ENCODE measurements at places on chromosomes 16 and 17.
A peak's percentile ranks its signal among the peaks of the same experiment; 100 is the strongest.

- DNase-seq, result no peak
Observed at GRCh38 chr16:70429888-70430666, 8.8 kb downstream of the ST3GAL2 start.

DNA sequence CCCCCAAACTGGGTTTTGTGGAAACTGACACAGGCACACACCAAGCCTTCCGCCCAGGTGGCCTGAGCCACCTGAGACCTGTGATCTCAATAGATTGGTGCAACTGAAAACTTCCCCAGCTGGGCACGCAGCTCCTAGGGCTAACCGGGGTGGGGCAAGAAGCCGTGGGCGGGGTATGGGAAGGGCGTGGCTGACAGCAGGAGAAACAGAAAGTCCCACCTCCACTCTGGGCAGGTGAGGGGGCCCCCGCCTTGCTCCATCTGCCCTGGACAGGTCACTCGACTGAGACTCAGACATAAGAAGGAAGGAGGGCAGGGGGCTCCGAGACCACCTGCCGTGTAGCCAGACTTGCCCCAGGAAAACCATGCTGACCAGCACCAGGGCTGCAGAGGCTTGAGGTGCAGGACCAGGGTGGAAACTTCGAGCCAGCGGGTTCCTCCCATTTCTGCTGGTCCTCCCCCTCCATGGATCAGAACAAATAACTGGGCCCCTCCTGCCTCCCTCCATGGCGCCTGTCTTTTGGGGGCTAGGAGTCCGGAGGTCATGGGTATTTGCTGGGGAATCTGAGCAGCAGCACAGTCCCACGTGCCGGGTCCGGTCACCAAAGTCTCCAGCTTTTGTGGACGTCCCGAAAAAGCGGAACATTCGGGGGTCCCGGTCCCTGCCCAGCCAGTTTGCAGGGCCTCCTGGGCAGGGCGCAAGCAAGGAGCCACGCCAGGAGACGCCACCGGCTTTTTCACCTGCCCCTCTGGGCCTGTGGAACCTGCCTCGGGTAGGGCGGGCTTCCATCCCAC, 1.3 kb downstream of the TIMP2 start:
- peak; percentile 50 for DNase-seq

DNA sequence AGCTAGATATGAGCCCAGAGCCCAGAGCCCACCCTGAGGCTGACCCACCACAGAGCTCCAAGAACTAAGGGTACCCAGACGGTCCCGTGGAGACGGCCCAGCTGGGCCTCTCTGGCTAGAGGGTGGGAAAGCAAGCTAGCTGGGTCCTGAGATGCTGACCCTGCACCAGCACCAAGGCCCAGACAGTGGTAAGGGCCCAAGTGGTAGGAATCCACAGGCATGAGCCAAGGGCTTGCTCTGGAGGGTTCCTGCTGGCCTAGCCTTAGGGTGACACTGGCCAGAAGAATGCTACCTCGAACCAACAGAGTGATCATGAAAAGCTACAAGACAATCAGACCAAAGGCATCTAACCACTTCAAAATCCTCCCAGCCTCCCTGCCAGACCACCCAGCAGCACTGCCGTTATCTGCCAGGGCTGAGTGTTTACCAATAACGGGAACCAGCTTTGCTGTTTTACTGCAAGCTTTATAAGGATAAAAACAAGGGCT, 13.2 kb downstream of the HIC1 start:
- DNase-seq, result no peak

DNA sequence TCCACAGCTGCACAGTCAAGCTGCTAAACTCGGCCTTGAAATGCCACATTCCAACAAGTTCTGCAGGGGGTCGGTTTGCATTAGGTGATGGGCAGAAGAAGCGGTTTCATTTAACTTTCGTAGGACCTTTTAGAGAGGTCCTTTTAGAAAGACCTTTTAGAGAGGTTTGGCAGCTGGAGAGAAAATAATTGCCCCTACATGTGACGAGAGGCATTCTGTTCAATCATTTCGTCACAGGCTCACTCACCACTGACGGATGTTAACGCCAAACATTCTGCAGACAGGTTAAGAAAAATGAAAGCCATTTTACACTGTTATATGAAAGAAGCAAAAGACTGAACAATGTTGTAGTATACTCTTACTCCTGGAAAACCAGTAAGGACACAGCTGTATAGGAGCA, 76.5 kb upstream of the ZNF423 start:
- DNase-seq, result no peak

- DNase-seq, result no peak
Observed at GRCh38 chr16:2471653-2472487, 773 bp downstream of the NTN3 start.

- DNase-seq, result no peak
Observed at GRCh38 chr17:75652934-75653549, 13.9 kb downstream of the RECQL5 start.

GRCh38 chr17:79506150-79506870, 104.5 kb downstream of the RBFOX3 start:
- DNase-seq, result no peak

DNA sequence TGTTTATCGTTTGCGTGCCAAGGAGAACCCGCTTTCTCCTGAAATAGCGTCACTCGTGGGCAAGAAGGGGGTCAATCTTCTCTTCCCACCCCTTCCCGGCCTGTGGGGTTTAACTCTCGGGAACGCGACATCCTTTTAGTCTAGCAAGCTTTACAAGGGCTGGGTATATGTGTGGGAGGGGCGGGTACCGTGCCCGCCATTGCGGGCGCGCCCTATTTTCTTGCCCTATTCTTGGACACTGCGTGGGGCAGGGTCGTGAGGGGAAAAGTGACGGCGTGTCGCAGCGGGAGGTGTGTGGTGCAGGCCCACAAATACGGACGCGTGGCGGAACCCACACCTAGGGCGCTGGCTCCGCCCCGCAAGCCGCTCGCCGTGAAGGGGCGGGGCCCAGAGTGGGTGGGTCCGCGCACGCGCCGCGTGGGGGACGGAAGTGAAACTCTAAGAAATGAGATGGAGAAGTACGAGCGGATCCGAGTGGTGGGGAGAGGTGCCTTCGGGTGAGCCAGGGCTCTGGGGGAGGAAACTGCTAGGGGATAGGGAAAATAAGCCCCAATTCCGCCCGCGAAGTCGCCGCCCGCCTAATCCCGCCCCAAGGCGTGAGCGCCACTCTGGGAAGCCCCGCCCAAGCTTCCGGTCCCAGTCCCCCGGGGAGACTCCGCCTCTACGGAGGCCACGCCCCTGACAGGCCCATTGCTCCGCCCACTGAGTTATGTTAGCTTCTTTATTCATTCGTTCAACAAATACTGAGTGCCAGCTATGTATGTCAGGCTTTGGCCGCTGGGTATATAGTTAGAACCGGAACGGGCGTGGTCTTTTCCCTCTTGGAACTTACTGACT, at the start of gene NEK8:
NEK8 (plus strand) TSS at position 425 of the 837 bp plus-strand sequence; CDS start at position 451, 26 bp downstream.
- DNase-seq, result peak; percentile 88

DNA sequence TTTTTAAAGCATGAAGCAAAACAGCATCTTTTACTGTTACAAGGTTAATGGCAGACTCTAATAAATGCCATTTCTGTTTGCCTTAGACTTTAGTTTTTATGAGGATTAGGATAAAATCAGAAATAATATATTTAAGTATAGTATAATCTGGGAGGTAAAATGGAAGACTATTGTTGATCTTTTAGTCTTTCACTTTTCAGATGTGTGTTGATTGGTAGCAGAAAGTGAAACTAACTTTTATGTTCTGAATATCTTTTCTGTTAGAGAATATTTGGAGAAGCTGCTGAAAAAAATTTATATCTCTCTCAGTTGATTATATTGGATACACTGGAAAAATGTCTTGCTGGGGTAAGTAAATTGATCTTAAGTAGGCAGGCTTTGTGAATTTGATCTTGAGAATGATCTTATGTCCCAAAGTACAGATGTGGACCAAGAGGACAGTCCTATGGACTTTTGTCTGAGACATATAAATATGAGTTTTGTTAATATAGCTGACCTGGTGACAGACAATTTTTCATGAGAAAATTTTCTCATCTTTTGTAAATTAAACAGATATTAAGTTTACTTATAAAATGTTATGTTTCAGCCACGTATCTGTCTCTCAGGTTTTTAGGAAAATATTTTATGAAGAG, 64.1 kb downstream of the NF1 start:
- DNase-seq, result no peak

DNA sequence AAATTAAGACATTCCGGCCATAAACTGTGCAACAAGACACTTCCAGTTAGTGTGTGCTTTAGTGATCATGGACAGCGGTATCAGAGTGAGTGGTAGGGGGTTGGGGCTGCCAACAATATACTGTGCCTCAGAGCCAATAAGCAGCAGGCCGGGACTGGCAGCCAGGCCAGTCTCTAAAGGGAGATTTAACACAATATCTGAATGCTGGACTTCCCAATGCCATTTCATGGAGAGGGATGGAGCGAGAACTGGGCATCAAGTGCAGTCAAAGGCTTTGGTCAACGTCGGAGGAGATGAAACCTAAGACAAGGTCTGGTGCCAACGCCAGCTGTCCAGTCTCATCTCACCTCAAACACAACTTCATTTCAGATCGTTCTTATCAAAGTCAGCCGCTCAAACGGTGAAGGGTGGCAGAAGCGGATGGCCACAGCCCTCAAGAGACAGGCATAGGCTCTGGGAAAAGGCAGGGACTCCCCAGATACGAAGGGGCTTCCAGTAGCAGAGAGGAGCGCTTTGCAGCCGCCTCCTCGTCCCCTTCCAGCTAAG, 935 bp downstream of the USP32 start:
- DNase-seq, result no peak
